ENCODE measurements at places on chromosomes 6 and 20.

GRCh38 chr6:34839666-34840352 is 47.9 kb downstream of the BLTP3A start:
- no peak for DNase-seq

- no peak for DNase-seq
These were observed 35.7 kb downstream of the RAB44 start for GRCh38 chr6:36733300-36733699.

DNA sequence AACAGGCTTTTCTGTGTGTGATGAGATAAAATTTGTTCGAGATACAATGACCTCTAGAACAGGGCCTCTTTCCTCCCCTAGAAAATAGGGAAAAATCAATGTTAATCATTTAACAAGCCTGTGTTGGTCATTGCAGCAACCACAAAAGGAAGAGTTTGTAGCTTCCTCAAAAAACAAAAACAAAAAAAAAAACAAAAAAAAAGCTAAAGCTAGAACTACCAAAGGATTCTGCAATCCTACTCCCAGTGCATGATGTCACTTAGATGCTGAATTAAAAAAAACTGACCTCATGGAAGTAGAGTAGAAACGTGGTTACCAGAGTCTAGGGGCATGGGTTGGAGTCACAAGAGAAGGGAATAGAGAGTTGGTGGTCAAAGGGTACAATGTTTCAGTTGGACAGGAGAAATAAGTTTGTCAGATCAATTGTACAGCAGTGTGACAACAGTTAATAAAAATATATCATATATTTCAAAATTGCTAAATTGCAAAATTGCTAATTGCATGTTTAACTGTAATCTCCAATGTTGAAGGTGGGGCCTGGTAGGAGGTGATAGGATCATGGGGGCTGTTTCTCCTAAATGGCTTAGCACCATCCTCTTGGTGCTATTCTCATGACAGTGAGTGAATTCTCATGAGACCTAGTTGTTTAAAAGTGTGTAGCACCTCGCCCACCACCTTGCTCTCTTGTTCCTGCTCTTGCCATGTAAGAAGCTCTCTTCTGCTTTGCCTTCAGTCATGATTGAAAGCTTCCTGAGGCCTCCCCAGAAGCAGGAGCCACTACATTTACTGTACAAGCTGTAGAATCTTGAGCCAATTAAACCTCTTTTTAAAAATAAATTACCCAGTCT is 163.4 kb upstream of the SIM1 start:
- DNase-seq, result no peak

DNA sequence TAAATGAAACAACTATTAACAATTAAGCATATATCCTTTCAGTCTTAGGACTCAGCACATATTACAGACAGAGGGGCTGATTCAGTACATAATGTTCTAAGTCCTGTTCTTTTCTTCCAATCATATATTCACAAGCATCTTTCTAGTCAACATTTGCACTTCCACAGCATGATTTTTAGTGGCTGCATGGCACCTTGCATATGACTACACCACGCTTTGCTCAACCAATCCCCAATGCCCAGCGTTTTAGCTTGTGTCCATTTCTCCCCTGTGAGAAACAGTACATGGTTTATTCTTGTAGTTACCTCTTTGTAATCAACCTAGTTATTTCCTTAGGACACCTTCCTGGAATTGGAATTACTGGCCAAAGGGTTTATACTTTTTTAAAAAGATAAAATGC is 33.2 kb downstream of the AAR2 start:
- no peak for DNase-seq

GRCh38 chr6:34598712-34599111 is 42.6 kb upstream of the SPDEF start:
- no peak for DNase-seq

GRCh38 chr6:5126214-5126613 is 41.1 kb downstream of the PPP1R3G start:
- no peak for DNase-seq

- DNase-seq, result no peak
These were observed 148.5 kb downstream of the KIF6 start for GRCh38 chr6:39576556-39577303.

- peak; percentile 60 for DNase-seq
These were observed 3.0 kb upstream of the ZBTB22 start for GRCh38 chr6:33320315-33321181.

DNA sequence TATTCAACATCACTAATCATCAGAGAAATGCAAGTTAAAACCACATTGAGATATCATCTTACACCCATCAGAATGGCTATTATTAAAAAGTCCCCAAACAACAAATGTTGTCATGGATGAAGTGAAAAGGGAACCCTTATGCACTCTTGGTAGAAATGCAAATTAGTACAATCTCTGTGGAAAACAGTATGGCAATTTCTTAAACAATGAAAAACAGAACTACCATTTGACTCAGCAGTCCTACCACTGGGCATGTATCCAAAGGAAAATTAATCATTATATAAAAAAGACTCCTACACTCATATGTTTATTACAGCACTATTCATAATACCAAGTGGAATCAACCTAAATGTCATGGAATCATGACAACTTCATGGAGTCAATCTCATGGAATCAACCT is 611.3 kb upstream of the GJE1 start:
- no peak for DNase-seq

GRCh38 chr6:141033101-141033500 is 1099.6 kb upstream of the GJE1 start:
- DNase-seq, result no peak

DNA sequence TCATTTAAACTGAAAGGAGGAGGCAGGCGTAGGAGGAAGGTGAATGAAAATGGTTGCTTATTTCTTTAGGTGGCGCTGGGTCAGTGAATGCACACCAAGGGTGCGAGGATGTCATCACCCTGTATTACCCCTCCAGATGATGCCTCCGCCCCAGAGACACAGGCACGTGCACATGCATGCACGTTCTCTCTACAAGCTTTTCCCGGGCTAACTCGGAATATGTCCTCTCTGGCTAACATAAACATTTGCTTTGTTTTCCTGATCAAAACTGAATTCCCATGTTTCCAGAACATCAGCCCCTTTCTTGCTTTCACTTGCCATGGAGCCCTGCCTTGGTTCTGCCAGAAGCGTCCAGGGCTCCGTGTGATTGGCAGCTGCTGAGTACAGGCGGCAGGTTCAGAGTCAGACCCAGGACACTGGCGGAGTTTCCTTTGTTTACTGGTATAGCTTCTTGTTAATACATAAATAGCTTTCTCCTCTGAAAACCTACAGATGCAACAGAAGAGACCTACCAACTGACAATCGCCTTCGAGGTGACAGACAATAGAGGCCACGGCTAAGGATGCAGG is 131.2 kb upstream of the RPS6KA2 start:
- no peak for DNase-seq

DNA sequence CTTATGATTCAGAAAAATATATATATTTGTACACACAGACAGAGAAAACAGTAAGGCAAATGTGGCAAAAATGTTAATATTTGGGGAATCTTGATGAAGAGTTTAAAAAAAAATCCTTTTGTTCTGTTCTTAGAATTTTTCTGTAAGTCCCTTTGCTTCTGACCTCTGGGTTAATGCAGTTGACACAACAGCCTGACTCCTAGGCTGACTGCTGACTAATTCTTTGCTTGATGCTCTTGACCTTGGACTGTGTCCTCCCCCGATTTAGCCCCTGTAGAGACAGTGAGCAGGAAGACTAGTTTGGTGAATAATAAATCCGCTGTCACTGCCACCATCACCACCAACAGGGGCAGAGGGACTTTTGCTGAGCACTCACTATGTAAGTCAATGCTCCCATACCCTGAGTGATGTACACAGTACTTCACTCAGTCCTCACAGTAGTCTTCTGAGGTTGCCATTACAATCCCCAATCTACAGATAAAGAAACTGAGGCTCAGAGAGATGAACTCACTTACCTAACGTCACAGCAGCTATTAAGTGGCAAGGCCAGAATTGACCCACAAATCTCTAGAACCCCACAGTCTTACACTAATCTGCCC is 71.7 kb downstream of the SNX5 start:
- no peak for DNase-seq

DNA sequence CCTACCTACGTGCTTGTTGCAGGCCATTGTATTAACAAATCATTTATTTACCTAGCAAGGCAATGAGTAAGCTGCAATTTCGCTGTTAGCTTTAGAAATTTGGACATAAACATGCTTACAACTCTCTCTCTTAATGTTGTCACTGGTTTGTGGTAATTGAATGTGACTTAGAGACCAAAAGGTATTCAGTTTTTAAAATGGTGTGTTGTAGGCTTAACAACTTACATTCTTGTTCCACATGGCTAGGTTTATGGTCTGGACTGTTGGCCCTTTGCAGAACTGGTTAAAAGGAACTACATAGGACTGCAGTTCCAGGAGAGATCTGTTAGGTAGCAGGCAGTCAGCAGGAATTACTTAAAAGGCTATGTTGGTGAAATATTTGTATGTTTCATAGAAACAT is 10.3 kb upstream of the CTAGE9 start:
- DNase-seq, result no peak

DNA sequence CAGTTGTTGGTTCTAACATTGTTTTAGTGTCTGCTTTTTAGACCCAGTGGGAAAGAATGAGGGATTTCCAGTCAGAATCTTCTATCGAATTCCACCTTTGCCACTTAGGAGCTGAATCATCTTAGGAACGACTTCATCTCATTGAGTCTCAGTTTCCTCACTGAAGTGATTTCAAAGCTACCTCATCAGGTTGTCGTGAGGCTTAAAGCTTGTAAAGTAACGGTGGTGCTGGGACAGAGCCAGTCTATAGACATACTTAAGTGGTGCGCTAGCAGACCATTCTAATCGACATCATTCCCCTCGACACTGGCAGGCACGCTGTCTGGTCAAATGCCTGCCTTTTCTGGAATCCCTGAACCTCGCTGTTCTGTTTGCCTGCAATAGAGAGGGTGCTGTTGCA is 55.5 kb downstream of the TMEM170B start:
- DNase-seq, result no peak

All from omental fat pad (tissue), 4 donors.